Upper lobe of left lung (tissue), 6 donors: ENCODE measurements at places on chromosomes 5 and 9.
A peak's percentile ranks its signal among the peaks of the same experiment; 100 is the strongest.

GRCh38 chr5:139457653-139458306 lies 4.8 kb downstream of the ECSCR start:
- H3K4me1 ChIP-seq, result peaks cover 13% of the 10 kb centered on the region
- DNase-seq, result no peak
- no peaks in the 10 kb centered on the region for H3K36me3 ChIP-seq

GRCh38 chr9:32590476-32590875 lies 17.5 kb upstream of the NDUFB6 start:
- no peak overlapping the region for H3K27ac ChIP-seq
- H3K4me3 ChIP-seq, result no peak overlapping the region
- H3K27me3 ChIP-seq, result no peaks in the 10 kb centered on the region
- DNase-seq, result no peak

DNA sequence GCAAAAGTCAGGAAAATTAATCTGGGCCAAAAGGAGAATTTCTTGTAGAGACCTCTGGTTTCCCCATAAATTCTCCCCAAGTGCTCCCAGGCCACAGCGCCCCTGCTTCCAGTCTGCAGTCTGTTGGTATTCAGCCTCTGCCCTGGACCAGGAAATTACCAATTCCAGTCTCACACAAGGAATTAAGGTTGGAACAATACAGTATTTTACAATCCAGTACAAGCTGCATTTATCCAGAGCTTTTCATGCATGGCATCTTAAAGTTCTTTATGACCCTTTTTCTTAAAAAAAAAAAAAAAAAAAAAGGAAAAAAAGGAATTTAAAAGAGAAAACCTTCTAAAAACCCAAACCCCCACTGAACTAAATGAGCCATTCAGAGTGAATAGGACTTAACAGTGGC lies 139.6 kb upstream of the RANBP3L start:
- H3K27me3 ChIP-seq, result no peaks in the 10 kb centered on the region
- H3K27ac ChIP-seq, result no peak overlapping the region
- DNase-seq, result no peak
- H3K36me3 ChIP-seq, result no peaks in the 10 kb centered on the region
- H3K4me3 ChIP-seq, result no peak overlapping the region
- peaks cover 8% of the 10 kb centered on the region for H3K4me1 ChIP-seq

DNA sequence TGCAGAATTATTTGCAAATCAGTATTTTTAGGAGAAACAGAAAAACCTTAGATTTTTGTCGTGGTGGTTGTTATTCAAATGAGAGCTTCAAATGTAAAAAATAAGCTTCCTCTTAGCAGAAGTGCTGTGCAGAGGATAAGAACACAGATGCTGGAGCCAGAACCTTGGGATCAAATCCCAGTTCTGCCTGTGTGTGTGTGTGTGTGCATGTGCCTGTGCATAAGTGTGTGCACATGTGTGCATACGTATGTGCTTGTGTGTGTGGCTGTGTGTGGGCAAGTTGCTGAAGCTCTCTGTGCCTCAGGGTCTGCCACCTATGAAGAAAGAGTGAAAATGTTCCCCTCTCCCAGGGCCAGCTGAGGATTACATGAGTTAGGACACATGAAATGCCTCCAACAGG lies 8.6 kb downstream of the DAP start:
- no peak overlapping the region for H3K4me3 ChIP-seq
- no peaks in the 10 kb centered on the region for H3K4me1 ChIP-seq
- no peak for DNase-seq
- no peaks in the 10 kb centered on the region for H3K27me3 ChIP-seq
- no peak overlapping the region for H3K27ac ChIP-seq

- H3K4me1 ChIP-seq, result no peaks in the 10 kb centered on the region
- H3K36me3 ChIP-seq, result no peaks in the 10 kb centered on the region
- H3K4me3 ChIP-seq, result no peak overlapping the region
Observed at GRCh38 chr9:90287567-90288274, 354.9 kb downstream of the DIRAS2 start.

- no peak overlapping the region for H3K27ac ChIP-seq
- no peaks in the 10 kb centered on the region for H3K4me1 ChIP-seq
- H3K36me3 ChIP-seq, result no peaks in the 10 kb centered on the region
- H3K4me3 ChIP-seq, result no peak overlapping the region
Observed at GRCh38 chr5:132788990-132789886, 12.2 kb upstream of the SEPTIN8 start.

- no peak for DNase-seq
- no peaks in the 10 kb centered on the region for H3K27me3 ChIP-seq
- no peak overlapping the region for H3K4me3 ChIP-seq
Observed at GRCh38 chr5:141778206-141778605, 96.2 kb upstream of the ARAP3 start.

- DNase-seq, result no peak
- no peak overlapping the region for H3K27ac ChIP-seq
- no peaks in the 10 kb centered on the region for H3K4me1 ChIP-seq
- H3K4me3 ChIP-seq, result no peak overlapping the region
Observed at GRCh38 chr5:310941-311434, 10.5 kb upstream of the AHRR start.

GRCh38 chr5:143145243-143146160 lies 258.0 kb downstream of the NR3C1 start:
- H3K27ac ChIP-seq, result no peak overlapping the region
- DNase-seq, result no peak
- peaks cover 11% of the 10 kb centered on the region for H3K4me1 ChIP-seq
- H3K4me3 ChIP-seq, result no peak overlapping the region
- peaks cover 4% of the 10 kb centered on the region for H3K36me3 ChIP-seq
- no peaks in the 10 kb centered on the region for H3K27me3 ChIP-seq

GRCh38 chr9:100580257-100580656 lies 2.4 kb downstream of the CAVIN4 start:
- H3K36me3 ChIP-seq, result no peaks in the 10 kb centered on the region
- H3K4me1 ChIP-seq, result no peaks in the 10 kb centered on the region
- no peak for DNase-seq
- H3K27me3 ChIP-seq, result no peaks in the 10 kb centered on the region

DNA sequence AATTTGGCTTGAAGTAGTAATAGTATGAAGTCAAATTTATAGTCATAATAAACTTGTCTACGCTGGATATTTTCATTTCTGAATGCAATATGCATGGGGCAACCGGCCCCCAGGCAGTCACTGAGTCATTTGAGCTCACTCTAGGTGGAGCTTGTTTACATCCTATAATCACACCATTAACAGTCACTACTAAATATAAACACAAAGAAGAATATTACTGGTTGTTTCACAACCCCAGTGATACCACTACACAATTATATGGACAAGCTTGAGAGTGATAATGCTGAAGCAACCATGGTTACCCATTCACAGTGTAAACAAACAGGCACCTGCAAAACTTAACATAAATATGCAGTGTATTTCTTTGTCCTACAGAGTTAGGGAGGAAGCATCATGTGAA lies 68.7 kb downstream of the MARCHF3 start:
- H3K4me1 ChIP-seq, result no peaks in the 10 kb centered on the region
- no peak overlapping the region for H3K4me3 ChIP-seq
- no peaks in the 10 kb centered on the region for H3K27me3 ChIP-seq
- no peak for DNase-seq

DNA sequence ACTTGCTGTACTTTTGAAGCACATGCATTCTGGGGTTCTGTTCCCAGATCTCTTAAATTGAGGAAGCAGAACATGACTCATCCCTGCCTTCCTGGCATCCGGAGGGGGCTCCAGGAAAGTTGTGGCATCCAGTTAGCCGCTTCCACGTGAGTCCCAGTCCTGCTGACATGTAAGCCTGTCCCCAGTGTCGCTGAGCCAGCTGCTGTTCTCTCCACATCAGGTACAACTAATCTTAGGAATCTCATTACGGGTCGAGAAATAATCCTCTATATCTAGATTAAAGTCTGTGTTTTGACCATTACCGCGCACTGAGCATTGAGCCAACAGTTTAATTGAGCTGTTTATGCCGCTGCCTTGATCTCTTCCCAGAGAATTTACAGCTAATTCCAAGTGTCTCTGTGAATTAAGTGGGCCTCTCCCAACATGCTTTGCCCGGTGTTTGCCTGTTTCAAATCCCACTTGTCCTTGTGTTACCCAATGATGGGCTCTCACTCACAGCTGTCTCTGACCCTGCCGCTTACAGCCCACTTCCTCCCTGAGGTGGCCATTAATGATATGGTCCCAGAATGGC lies 10.5 kb upstream of the SHB start:
- H3K4me3 ChIP-seq, result no peak overlapping the region
- H3K27me3 ChIP-seq, result no peaks in the 10 kb centered on the region
- H3K27ac ChIP-seq, result no peak overlapping the region
- H3K4me1 ChIP-seq, result peaks cover 2% of the 10 kb centered on the region
- no peak for DNase-seq

- H3K4me1 ChIP-seq, result no peaks in the 10 kb centered on the region
- no peaks in the 10 kb centered on the region for H3K27me3 ChIP-seq
- DNase-seq, result no peak
- H3K36me3 ChIP-seq, result no peaks in the 10 kb centered on the region
Observed at GRCh38 chr5:169024421-169024820, 276.5 kb downstream of the SLIT3 start.

DNA sequence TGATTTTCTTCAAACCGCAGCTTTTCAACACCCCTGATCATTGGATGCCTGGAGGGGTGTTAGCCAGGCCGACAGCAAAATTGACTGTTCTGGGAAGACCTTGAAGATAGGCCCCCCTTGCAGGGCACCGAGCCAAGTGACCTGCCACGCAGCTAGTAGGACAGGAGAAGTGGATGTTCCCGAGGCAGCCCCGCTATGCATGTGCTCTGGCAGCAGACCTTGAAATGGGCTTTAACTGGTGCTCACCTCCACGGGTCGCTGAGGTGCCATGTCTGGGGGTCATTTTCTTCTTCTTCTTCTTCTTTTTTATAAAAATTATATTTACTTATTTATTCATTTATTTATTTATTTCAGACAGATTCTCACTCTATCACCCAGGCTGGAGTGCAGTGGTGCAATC lies 12.6 kb downstream of the FGF18 start:
- no peaks in the 10 kb centered on the region for H3K4me1 ChIP-seq
- no peaks in the 10 kb centered on the region for H3K27me3 ChIP-seq
- no peak for DNase-seq
- H3K4me3 ChIP-seq, result no peak overlapping the region
- H3K27ac ChIP-seq, result no peak overlapping the region
- H3K36me3 ChIP-seq, result no peaks in the 10 kb centered on the region

DNA sequence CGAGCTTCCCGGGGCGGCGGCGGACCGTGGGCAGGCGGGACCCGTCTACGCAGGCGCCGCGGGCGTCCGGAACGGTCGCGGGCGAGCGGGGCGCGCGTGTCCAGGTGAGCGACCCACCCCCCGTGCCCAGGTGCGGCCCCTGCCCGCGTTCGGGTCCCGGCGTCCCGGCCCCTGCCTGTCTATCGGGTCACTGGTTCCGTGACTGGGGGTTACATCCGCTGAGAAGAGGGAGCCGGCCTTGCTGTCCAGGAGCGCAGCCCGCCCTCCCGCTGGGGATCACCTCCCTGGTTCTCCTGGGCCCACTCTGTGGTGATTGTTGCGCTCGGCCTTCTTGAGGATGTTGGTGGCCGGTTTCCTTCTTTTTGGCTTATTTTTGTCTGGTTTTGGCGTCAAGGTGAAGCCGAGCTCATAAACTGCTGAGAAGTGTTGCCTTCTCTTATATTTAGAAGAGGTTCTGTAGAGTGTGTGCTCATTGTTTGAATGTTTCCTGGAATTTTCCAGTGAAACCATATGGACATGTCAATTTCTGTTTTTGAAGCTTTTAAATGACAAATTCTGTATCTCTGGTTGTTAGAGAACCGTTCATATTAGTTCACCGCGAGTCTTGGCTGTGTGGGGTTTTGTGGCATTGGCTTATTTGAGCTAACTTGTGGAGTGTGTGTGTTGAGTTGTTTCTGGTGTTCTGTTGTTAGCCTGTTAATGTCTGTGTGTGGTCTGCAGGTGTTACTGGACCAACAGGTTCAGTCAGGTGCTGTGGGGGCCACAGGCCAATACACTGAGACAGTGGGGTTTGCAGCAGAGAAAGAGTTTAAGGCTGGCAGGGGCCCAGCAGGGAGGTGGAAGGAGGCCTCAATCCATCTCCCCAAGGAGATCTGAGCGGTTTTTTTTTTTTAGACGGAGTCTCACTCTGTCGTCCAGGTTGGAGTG lies 621 bp downstream of the CEP72 start:
- peak overlapping the region; percentile 50 for H3K27ac ChIP-seq
- H3K4me1 ChIP-seq, result peaks cover 24% of the 10 kb centered on the region
- H3K4me3 ChIP-seq, result peak overlapping the region; percentile 95
- H3K36me3 ChIP-seq, result no peaks in the 10 kb centered on the region
- DNase-seq, result peak; percentile 37
- no peaks in the 10 kb centered on the region for H3K27me3 ChIP-seq

DNA sequence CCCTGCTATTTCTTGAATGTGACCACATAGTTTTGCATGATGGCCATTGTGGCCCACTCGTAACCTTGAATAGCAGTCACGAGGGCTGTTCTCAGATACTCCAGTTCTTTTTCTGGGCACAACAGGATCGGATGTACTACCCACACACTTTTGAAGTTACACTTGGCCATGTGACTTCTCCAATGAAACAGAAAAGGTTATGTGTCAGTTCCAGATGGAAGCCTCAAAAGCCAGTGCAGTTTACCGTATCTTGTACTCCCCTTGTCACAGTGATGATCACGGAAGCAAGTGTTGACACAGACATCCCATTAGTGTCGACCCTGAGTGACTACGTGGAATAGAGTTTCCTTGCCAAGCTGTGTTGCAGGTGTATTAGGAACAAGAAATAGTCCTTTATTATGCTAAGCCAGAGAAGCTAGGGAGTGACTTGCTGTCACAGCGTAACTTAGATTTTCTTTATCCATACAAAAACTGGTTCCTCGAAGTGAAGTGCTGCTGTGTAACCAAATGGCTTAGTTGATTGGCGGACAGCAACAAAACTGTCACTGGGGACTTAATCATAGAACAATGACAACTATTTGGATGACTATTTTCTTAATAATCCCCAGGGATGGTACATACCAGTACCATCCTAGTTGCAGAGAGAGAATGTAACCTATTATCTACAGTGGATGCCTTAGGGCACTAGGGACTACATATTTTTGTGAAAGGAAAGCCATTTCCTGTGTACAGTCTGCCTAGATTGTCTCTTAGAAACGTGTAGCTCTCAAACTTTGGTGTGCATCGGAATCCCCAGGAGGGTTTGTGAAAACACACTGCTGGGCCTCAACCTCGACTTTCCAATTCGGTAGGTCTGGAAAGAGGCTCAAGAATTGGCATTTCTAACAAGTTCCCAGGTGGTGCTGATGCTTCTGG lies 90.1 kb upstream of the DMRT1 start:
- no peak overlapping the region for H3K4me3 ChIP-seq
- no peaks in the 10 kb centered on the region for H3K36me3 ChIP-seq
- peaks cover 30% of the 10 kb centered on the region for H3K4me1 ChIP-seq
- no peaks in the 10 kb centered on the region for H3K27me3 ChIP-seq
- peak; percentile 69 for DNase-seq
